ENCODE measurements at places on chromosomes 7 and 10. TPM values are rescaled to one million over a fixed set of nuclear protein-coding genes. Genes with fewer than 3 reads are reported as not detected.
A peak's percentile ranks its signal among the peaks of the same experiment; 100 is the strongest.

- no peak for DNase-seq
Measured at GRCh38 chr7:69994886-69995542, 396.7 kb downstream of the AUTS2 start.

DNA sequence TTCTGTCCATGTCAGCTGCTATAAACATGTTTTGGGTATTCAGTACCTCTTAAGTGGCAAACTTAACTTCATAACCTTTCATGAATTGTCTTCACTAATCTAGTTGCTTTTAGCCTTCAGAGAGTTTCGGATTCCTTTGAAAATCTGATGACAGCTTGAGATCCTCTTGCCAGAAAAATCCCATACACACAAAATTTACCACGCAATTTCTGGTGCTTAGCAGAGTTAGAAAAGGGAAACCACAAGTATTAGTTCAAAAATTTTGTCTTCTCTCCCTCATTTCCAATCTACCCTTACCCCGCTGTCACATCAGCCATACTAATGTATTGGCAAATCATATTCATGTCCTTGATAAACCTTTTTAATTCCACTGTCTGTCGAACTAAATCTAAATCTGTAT is 72.7 kb upstream of the TMEM106B start:
- DNase-seq, result no peak

DNA sequence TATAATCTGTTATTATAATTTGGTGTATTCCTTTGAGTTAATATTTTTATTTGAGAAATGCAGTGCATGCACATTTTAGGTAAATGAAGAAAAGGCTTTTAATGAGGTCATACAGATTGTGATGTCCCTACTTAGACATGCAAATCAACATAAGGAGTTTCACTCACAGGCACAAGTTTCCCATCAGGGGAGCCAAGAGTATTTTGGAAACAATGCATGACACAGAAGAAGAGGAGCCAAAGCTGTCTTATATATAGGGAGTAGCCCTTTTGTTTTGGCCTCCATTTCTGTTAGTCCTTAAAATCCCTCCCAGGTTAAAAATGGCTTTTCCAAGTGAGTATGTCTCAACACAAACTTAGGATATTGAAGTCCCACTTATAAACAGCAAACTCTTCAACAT is 703.4 kb upstream of the ANKRD30A start:
- no peak for DNase-seq

GRCh38 chr10:127194111-127194510 is 2.3 kb downstream of the INSYN2A start:
- peak; percentile 9 for DNase-seq

GRCh38 chr7:25521236-25521635 is 292.9 kb upstream of the NPVF start:
- DNase-seq, result no peak

GRCh38 chr7:1707756-1708595 is 37.9 kb downstream of the ELFN1 start:
- DNase-seq, result no peak

GRCh38 chr7:1531263-1531978 is 919 bp downstream of the MAFK start:
- peak; percentile 55 for DNase-seq

The SYNPO2L gene
- 0.11 TPM for total RNA-seq

The COL1A2 gene
- 10,930 TPM for total RNA-seq

All from GM23248 (cell line).